ENCODE measurements at places on chromosomes 4 and X. TPM values are rescaled to one million over a fixed set of nuclear protein-coding genes. Genes with fewer than 3 reads are reported as not detected.

Gene FRMD7
- total RNA-seq, result 0.44 TPM

Gene STATH
- total RNA-seq, result not detected

DNA sequence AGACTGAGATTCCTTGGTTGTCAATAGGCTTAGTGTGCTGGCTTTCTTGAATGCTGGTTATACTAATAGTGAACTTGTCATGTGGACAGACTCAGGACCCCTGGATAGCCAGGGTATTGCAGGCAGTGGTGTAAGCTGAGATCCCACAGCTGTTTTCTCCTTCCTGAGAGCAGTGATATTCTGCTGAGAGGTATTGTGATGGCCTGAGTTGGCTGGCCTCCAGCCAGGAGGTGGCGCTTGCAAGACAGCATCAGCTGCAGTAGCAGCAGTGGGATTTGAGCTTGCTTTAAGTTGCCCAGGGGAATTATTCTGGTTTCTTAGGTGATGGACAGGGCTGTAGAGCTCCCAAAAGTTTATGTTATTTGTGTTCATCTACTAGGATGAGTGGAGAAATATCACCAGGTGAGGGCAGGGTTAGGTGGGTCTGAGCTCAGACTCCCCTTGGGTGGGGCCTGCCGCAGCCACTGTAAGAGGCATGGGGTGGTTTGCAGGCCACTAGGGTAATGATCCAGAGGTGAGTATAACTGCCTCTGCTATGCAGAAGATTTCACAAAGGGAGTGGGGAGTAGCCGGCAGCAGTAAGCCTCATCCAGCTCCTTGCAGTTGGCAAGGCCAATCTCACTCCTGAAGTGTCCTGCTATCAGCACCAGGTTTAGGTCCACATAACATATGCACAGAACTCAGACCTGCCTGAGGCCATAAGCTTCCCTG lies 66.2 kb downstream of the IL15 start:
- no peak for DNase-seq

Gene RBMXL3
- total RNA-seq, result not detected

Gene PPEF2
- total RNA-seq, result not detected

Gene CLRN2
- not detected for total RNA-seq

Gene CT83
- total RNA-seq, result not detected

GRCh38 chr4:6575503-6576240 lies 683 bp downstream of the MAN2B2 start:
- no peak for DNase-seq

- no peak for DNase-seq
These were observed 40.2 kb downstream of the STX18 start for GRCh38 chr4:4501679-4502078.

Gene MTTP
- total RNA-seq, result not detected

GRCh38 chr4:153063490-153063889 lies 127.4 kb downstream of the FHDC1 start:
- no peak for DNase-seq

GRCh38 chrX:17547658-17548057 lies 172.7 kb downstream of the NHS start:
- no peak for DNase-seq

GRCh38 chrX:15299941-15300851 lies 15.2 kb downstream of the ASB11 start:
- no peak for DNase-seq

Gene XG
- total RNA-seq, result 0.76 TPM

DNA sequence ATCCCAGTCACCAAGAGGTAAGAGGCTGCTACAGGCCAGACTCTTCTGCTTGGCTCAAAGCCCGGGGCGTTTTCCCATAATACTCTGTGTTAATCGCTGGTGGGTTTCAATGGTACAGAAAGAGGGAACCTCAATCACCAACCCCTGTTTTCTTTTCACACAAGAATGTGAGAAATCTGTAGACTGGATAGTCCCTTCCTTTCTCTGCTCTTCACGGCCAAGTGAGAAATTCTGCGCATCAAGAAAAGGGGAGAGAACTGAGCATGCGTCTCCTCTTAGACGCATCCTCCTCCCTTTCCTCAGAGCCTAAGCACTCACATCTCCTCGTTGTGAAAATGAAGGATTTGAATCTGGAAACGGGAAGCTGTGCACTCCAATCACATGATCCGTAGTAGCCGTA lies 64.7 kb downstream of the CLNK start:
- DNase-seq, result no peak
